ENCODE measurements at places on chromosomes 7 and 10. TPM values are rescaled to one million over a fixed set of nuclear protein-coding genes. Genes with fewer than 3 reads are reported as not detected.

DNA sequence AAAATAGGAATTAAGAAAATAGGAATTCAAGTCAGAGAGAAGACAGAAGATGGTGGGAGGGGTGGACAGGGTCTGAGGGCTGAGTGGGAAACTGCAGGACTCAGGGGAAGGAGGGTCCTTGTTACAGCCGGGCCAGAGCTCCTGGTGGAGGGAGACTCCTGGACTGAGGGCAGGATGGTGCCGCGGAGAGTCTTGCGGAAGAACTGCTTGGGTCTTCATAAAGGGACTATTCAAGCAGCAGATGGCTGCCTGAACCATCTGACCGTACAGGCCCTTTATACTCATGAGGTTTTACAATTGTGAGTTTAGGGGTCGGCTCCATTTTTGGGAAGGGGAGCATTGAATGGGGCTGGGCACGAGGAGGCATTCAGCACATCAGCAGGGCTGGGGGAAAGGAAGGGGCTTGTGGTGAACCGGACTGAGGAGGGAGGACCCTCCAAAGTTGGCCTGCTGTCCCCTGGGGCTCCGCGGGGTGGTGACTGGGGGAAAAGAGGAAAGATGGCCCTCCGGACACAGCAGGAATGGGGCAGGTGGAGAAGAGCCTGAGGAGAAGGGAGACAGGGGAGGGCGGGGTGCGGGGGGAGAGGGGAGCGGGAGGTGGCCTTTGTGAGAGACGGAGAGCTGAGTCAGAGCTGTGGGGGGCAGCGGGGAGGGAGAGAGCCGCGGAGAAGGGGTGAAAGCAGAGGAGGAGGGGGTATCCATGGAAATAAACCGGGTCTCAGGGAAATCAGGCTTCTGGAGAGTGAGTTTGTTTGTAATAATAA lies 1.5 kb downstream of the FAM131B start:
- DNase-seq: no peak

Gene HIBADH
- 30.1 TPM for polyA plus RNA-seq

Gene CCDC172
- polyA plus RNA-seq: not detected

GRCh38 chr10:59991661-59992060 lies 85.3 kb upstream of the CCDC6 start:
- DNase-seq: no peak

- no peak for DNase-seq
Measured at GRCh38 chr10:31130406-31130805, 98.7 kb upstream of the ZNF438 start.

Measured in muscle of arm (tissue), 14 donors.